ENCODE measurements at places on chromosomes 1 and 21. TPM values are rescaled to one million over a fixed set of nuclear protein-coding genes. Genes with fewer than 3 reads are reported as not detected.
A peak's percentile ranks its signal among the peaks of the same experiment; 100 is the strongest.

The PLA2G2C gene
- total RNA-seq: not detected

The ATP6V1G3 gene
- 0.47 TPM for total RNA-seq

- DNase-seq: no peak
Measured at GRCh38 chr1:158754420-158754819, at the start of gene OR6K6. Gene OR6K6, plus strand, starts transcription at chr1:158754720. Its CDS starts 168 bp downstream, at chr1:158754888.

DNA sequence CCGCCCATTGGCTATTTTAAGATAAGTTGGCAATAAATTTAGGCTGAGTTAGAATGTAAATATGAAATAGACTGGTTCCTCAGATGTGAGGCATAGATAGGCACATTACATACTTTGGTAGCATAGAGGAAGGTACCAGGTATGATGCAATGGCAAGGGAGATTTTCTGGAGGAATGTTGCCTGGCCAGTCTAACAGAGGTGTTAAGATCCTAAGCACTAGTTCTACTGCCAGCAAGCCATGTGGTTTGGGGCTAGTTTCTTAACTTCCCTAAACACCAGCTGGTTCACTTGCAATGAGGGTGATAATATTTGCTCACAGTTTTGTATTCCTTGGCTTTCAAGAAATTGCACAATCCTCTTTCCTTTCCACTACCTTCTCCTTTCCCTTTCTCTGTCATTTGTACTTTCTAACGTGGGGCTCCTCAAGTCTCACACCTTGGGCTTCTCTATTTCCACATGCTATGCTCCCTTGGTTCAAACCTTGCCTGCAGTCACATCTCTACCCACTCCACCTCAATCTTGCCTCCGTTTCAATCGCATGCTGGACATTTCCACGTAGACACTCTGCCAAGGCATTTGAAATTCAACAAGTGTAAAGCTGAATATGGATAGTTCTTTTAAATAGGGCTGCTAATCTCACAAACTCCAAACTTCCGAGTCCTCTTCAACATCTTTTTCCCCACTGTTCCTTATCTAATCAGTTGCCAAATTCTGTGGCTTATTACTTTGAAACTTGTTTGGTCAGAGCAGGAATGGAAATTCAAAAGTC lies 4.7 kb upstream of the CD55 start:
- no peak for DNase-seq

DNA sequence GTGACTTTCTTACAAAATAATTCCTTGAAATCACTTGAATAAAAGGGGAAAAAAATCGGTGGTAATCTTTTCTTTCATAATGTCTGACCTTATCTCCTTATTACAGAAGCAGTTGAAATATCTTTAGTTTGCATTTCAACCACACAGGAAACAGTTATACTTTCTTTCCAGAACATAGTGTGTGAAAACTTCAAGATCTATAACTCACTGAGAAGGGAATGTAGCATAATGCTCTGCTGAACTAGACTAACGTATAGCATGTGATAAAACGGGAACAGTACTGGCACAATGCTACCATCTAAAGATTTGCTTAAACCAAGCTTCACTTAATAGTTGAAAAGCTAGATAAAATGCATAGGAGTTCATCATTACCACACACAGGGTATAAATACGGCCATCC lies 45.0 kb downstream of the VAV3 start:
- no peak for DNase-seq

GRCh38 chr1:117122330-117123025 lies 929 bp upstream of the TRIM45 start:
- no peak for DNase-seq

GRCh38 chr21:38388647-38389353 lies 109.5 kb downstream of the ERG start:
- peak; percentile 82 for DNase-seq

DNA sequence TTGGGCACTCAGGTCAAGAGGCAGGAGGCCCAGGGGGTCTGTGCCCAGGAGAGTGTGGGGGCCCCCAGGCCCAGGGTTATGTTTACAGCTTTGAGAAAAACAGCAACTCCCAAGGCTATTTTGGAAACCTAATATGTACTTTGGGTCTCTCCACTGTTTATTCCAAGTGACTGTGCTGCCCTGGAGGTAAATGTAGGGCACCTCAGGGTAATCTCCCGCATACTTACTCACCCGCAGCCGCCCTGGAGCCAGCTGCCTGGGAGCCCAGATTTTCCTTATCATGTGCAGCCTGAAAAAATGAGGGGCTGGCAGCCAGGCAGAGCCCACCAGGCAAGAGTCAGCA lies 20.0 kb downstream of the IFFO2 start:
- no peak for DNase-seq
